ENCODE measurements at places on chromosomes 11 and 22. TPM values are rescaled to one million over a fixed set of nuclear protein-coding genes. Genes with fewer than 3 reads are reported as not detected.

Gene DEUP1
- not detected for total RNA-seq

Gene SRPRA
- 60.5 TPM for total RNA-seq

Gene KRTAP5-2
- not detected for total RNA-seq

Gene YPEL4
- total RNA-seq, result 0.32 TPM

Gene SOX10
- not detected for total RNA-seq

Gene SLC1A2
- 0.35 TPM for total RNA-seq

Gene HMOX1
- total RNA-seq, result 911 TPM
